ENCODE measurements at places on chromosomes 7 and 10. TPM values are rescaled to one million over a fixed set of nuclear protein-coding genes. Genes with fewer than 3 reads are reported as not detected.

LLCFC1 gene
- not detected for total RNA-seq

FAM13C gene
- total RNA-seq: 17.8 TPM

FAM237B gene
- total RNA-seq: not detected

PLEKHS1 gene
- total RNA-seq: not detected

FAM185A gene
- total RNA-seq: 8.5 TPM

RASA4B gene
- 40.1 TPM for total RNA-seq

SFTPA1 gene
- not detected for total RNA-seq

FXYD4 gene
- total RNA-seq: not detected

CFTR gene
- not detected for total RNA-seq

DNA sequence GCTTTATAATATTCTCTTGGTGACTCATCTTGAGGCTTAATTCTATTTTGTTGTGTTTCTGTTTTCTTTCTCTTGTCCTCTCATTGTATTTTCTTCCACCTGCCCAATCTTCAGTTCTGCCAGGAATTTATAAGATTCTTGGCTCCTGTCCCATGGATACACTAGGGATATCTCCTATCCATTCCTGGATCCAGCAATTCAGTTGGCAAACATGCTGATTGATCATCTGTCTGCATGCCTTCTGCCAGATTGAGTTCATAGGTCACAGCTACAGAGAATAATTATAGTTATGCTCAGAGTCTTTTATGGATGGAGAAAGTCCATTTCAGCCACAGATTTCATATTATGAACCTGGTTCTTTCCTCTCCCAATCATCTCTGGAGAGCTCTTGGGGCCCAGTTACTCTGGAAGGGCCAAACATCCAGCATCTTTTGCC, 140.4 kb upstream of the MAGI2 start:
- H3K36me3 ChIP-seq: no peaks in the 10 kb centered on the region
- no peaks in the 10 kb centered on the region for H3K27me3 ChIP-seq
- DNase-seq: no peak
- H3K4me1 ChIP-seq: peaks cover 10% of the 10 kb centered on the region

GRCh38 chr10:112475575-112476218, 28.7 kb downstream of the VTI1A start:
- no peak for DNase-seq
- H3K27ac ChIP-seq: no peak overlapping the region
- no peaks in the 10 kb centered on the region for H3K27me3 ChIP-seq
- H3K4me3 ChIP-seq: no peak overlapping the region
- H3K4me1 ChIP-seq: no peaks in the 10 kb centered on the region

DNA sequence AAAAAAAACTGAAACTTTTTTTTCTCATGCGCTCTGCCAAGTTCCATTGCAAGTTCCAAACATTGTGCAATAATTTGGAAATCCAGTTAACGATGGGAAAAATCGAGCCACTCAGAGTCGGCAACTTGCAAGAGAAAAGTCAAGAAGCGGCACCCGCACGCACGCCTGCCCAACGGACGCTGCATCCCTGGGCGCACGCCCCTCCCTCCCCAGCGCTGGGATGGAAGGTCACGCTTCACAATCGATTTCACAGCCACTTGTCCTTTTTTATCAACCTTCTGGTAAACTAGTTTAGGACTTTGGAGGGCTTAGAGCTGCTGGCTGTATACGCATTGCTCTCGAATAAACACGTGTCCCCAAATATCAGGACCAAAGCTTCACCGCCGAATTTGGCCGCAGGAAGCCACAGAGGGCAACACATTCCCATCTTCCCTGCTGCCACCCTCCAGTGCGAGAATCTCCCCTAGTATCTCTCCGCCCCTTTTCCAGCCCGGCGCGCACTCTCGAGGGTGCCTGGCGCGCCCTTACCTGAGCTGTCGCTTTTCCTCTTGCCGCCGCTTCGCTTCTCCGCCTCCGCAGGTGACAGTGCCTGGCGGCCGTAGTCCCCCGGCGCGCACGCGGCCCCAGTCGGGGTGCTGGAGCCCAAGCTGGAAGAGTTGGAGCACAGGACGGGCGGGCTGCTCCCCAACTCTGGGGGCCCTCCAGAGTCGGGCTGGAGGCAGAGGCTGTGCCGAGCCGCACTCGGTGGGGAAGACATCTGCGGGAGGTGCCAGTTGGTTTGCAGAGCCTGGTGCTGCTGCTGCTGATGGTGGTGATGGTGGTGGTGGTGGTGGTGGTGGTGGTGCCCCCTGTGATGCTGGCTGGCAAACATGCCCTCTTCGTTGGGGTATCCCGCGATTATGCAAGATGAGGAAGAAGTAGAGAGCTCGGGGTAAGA, 857 bp downstream of the MEOX2 start:
- no peaks in the 10 kb centered on the region for H3K36me3 ChIP-seq
- peak overlapping the region; percentile 48 for H3K27ac ChIP-seq
- peak; percentile 54 for DNase-seq
- H3K4me3 ChIP-seq: peak overlapping the region; percentile 99
- H3K27me3 ChIP-seq: peaks cover 14% of the 10 kb centered on the region

DNA sequence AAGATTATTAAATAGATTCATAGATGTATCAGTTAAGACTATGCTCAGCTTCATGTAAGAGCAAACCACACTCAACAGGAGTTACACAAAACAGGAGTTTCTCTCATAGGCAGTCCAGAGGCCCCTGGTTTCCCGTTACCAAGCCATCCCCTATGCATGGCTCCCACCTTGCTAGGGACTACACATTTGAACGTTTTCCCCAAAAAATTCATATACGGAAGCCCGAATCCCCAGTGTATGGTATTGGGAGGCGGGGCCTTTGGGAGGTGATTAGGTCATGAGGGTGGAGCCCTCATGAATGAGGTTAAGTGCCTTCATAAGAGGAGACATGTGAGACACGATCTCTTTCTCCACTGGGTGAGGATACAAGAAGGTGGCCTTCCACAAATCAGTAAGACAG, 29.1 kb downstream of the RSU1 start:
- H3K36me3 ChIP-seq: peaks cover 17% of the 10 kb centered on the region
- H3K4me3 ChIP-seq: no peak overlapping the region
- H3K4me1 ChIP-seq: no peaks in the 10 kb centered on the region
- DNase-seq: no peak

DNA sequence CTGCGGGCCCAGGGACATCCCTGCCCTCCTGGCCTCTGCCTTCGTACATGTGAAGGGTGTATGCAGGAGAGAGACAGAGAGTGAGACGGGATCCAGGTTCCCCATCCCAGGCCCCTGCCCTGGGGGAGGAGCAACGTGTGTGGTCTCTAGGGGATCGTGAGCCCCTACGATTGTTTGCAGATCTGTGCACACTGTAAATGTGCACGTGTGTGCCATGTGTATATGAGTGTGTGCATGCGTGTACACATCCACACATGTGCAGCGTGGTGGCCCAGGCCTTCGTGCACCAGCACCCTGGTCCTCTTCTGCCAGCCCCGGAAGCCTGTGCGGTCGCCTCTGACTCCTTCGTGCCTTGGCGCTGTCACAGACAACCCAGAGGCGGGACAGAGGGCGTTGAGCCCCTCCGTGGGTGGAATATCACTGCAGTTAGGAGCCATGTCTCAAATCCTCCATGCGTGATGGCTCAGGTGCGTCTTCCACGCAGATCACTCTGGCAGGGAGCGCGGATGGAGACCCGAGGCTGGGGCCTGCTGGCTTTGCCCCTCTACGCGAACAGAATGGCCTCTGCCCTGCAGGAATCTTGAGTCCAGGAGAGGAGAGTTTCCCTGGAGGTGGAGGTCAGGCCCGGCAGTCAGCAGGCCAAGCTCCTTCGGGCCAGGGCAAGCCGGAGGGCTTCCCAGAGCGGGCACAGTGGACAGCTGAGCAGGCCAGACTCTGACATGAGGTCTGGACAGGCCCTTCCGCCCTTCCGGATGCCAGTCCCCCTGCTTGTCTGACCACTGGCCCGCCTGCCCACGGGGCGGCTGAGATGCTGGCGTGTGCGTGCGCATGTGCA, 97.5 kb downstream of the UNCX start:
- H3K27me3 ChIP-seq: peaks cover 4% of the 10 kb centered on the region
- peaks cover 10% of the 10 kb centered on the region for H3K4me1 ChIP-seq
- no peak overlapping the region for H3K27ac ChIP-seq
- no peak for DNase-seq

GRCh38 chr10:42654419-42654818, 16.0 kb upstream of the ZNF33B start:
- no peaks in the 10 kb centered on the region for H3K27me3 ChIP-seq
- no peak for DNase-seq
- H3K27ac ChIP-seq: no peak overlapping the region
- H3K4me1 ChIP-seq: no peaks in the 10 kb centered on the region
- H3K36me3 ChIP-seq: no peaks in the 10 kb centered on the region

DNA sequence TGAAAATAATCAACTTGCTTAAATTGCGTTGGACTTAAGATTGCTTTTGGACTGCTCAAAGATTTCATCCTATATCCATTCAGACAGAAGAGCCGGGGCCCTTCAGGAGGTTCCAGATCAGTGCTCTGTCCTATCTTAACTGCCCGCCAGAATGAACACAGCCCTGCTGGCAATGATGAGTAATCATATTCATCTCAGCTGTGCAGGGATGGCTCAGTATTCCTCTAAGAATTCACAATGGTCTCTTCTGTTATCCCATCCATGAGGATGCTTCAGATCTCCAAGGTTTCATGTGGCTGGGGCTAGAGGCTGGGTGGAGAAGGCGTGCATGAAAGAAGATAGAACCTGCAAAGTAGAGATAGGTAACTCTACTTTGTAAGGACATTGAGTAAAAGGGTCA, 80.0 kb upstream of the NPVF start:
- DNase-seq: no peak
- H3K27ac ChIP-seq: no peak overlapping the region
- no peak overlapping the region for H3K4me3 ChIP-seq
- H3K36me3 ChIP-seq: no peaks in the 10 kb centered on the region

DNA sequence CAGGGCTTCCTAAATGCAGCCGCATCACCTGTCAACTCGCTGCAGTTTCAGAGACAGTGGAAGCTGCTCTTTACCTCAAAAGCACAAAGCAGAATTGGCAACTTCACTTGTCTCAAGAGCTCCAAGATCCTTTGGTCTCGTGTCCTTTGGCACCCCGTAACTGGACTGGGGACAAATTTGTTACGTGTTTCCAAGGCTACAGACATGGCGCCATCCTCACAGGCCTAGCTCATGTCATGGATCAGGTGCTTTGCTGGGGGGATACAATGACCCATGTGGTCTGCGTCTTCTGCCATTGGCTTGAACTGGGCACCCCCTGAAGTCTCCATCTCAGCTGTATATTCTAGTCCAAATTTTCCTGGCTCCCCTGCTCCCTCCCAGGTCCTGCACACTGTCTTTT, 48.6 kb downstream of the CHST3 start:
- no peaks in the 10 kb centered on the region for H3K36me3 ChIP-seq
- no peak for DNase-seq
- peaks cover 27% of the 10 kb centered on the region for H3K4me1 ChIP-seq
- H3K27ac ChIP-seq: peak overlapping the region; percentile 29
- H3K4me3 ChIP-seq: peak overlapping the region; percentile 45

DNA sequence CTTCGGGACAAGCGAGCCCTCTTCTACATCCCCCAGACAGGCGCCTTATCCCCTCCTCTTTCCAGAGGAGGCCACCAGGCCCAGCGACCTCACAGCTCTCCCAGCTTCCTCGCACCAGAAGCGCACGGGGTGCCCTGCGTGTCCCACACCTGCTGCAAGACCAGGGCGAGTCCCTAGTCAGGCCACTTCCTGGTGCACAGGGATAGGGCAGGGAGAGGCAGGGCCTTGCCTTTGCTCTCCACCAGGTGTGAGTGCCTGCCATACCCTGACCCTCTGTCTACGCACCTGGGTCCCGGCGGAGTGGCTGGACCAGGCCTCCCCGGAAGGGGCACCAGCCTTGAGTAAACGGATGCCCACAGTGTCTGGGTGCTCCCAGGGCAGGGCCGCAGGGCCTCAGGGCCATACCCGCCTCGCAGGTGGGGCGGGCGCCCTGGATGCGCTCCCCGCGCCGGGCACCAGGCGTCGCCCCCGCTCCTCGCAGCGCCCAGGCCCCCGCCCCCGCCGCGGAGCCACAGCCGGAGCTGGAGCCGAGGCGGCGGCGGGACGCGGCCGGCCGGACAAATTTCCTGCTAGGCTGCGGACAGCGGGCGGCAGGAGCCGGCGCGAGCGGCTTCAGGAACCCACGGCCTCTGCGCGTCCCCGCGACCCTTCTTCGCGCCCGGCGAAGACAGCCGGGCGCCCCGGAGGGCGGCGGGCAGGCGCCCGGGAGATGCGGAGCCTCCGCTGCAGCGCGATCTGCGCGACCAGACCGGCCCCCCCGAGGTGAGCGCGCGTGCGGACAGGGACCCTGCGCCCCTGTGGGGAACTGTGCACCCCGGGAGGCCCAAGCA, at the start of gene PTPRE:
Gene PTPRE (plus strand): TSS at position 556 of the 830 bp plus-strand sequence. CDS start 133,779 bp downstream, outside the sequence.
- H3K27ac ChIP-seq: no peak within 1 kb of the TSS
- DNase-seq: peak; percentile 82
- peak within 1 kb of the TSS; percentile 54 for H3K4me3 ChIP-seq
- peaks cover 13% of the 10 kb centered on the region for H3K4me1 ChIP-seq

- no peak overlapping the region for H3K4me3 ChIP-seq
- H3K36me3 ChIP-seq: no peaks in the 10 kb centered on the region
- H3K27ac ChIP-seq: no peak overlapping the region
- no peak for DNase-seq
- peaks cover 28% of the 10 kb centered on the region for H3K4me1 ChIP-seq
Observed at GRCh38 chr7:44472843-44473242, 17.6 kb downstream of the NUDCD3 start.

DNA sequence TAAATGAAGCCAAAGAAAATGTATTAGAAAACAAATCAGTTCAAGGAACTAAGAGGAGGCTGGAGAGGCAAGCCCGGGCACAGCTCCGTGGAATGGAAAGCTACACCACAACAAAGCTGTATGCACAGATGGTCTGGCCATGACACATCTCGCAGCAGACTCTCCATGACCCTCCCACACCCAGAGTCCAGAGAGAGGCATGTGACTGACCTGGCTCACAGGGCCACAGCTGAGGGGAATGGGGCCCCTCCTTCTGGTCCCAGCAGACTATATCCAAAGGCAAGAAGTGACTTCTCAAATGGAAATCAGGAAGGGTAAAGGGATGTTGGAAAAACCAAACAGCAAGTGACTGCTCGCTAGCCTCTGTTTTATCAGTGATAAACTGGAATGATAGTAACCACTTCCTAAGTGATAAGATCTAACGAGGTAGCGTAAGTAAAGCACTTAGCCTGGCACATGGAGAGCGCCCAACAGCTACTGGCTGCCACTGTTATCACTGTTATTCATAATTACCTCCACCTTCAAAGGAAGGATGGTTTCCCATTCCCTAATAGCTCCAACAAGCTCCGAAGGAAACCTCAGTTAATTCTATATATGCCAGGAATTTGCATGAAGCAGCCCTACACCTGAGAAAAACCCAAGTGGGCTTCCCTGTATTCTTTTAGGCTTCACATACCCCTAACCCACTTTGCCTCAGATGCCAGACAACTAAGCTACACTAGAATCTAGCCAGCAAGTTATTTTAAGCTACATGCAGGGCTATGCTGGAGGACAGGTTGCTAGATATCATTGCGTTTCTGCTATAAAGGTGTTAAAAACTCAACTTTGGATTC, 8.4 kb downstream of the OSBPL3 start:
- peak overlapping the region; percentile 97 for H3K27ac ChIP-seq
- peak; percentile 58 for DNase-seq

DNA sequence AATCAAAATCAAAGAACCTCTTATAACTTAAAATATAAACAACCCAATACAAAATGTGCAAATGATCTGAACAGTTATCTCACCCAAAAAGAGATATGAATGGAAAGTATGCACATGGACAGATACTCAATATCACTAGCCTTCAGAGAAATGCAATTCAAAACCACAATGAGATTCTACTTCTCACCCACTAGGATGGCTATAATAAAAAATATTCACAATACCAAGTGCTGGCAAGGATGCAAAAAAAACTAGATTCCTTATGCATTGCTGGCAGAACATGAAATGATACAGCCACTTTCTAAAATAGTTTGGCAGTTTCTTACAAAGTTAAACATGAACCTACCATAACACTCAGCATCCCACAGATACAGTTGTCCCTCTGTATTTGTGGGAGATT, 130.1 kb upstream of the LRRN3 start:
- no peaks in the 10 kb centered on the region for H3K27me3 ChIP-seq
- peaks cover 4% of the 10 kb centered on the region for H3K4me1 ChIP-seq
- no peaks in the 10 kb centered on the region for H3K36me3 ChIP-seq
- H3K27ac ChIP-seq: no peak overlapping the region
- no peak overlapping the region for H3K4me3 ChIP-seq
- DNase-seq: no peak
